ENCODE measurements at places on chromosomes 6 and 20.
A peak's percentile ranks its signal among the peaks of the same experiment; 100 is the strongest.

- no peak for DNase-seq
These were observed 12.9 kb downstream of the MAPK13 start for GRCh38 chr6:36142971-36143838.

GRCh38 chr6:23659125-23659524 lies 466.9 kb upstream of the NRSN1 start:
- peak; percentile 5 for DNase-seq

- DNase-seq = no peak
These were observed 20.1 kb downstream of the DIDO1 start for GRCh38 chr20:62906209-62906608.

DNA sequence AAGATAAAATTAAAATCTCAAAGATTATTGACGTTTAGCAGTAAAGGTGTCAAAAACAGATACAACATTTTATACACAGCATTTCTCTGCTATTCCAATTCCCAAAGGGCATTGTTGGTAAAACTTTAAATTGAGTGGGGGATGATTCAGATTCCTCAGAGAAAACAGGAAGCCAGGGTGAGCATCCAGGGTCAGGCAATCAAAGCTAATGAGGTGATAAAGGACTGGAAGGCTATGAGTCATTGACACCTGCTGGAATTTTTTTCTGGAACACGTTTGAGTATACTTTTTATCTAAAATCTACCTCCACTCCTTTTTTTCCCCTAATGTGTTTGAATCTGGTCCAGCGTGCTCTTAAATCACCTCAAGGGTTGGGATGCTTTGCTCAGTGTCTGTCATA lies 52.2 kb downstream of the FKBP1C start:
- DNase-seq = no peak

GRCh38 chr20:11255860-11256259 lies 582.1 kb upstream of the JAG1 start:
- no peak for DNase-seq

GRCh38 chr6:159919011-159919511 lies 28.3 kb downstream of the MAS1 start:
- no peak for DNase-seq

- DNase-seq = peak; percentile 67
These were observed at the start of gene DCBLD1 for GRCh38 chr6:117482240-117483003. TSS of gene DCBLD1 (plus strand) at chr6:117482674. CDS start at chr6:117482782, 108 bp downstream.

GRCh38 chr6:114170958-114171387 lies 171.8 kb downstream of the HS3ST5 start:
- DNase-seq = no peak

- no peak for DNase-seq
These were observed 8.1 kb upstream of the EEF1A1 start for GRCh38 chr6:73528897-73529296.

DNA sequence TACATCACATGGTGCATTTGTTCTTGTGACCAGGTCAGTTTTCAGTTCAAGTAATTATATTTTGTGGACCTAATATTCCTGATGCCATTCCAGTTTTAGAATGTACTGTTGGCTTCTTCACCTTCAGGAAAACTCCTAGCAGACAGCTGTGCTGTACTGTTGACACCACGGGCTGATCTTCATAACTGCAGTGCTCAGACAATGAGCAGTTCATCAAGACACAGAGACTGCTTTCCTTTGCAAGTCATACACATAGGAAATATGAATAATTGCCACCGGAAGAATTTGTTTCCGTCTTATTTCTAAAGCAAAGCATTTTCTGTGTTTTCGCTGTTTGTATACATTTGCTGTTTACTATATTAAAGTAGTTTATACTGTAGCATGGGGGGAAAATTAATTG lies 89.8 kb downstream of the C6orf118 start:
- no peak for DNase-seq

DNA sequence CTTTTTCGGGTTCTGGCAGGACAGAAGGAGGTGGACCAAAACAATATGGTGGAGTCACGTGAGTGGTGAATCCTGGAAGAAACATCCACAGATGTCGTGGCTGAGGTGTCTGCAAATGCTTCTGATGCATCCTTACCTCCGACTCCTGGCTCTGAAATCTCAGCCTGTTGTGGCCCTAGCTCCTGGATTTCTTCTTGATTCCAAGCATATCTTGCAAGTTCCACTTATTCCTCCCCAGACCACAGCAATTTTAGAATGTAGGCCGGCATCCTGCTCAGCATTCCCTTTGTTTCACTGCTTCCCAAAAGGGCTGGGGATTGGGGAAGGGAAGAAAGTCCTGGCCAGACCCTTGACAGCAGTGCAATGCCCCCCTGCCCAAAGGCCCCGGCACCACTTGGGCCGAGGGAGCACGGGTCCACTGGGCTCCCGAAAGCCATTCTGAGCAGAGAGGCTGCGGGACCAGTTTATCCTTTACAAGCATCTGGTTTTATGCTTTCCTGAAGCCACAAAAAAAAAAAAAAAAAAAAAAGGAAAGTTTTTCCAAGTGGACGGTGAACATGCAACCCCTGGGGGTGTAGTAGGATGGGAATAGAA lies 200.9 kb upstream of the RNF24 start:
- DNase-seq = no peak

- DNase-seq = no peak
These were observed 520.2 kb downstream of the DOK5 start for GRCh38 chr20:54995553-54995952.

DNA sequence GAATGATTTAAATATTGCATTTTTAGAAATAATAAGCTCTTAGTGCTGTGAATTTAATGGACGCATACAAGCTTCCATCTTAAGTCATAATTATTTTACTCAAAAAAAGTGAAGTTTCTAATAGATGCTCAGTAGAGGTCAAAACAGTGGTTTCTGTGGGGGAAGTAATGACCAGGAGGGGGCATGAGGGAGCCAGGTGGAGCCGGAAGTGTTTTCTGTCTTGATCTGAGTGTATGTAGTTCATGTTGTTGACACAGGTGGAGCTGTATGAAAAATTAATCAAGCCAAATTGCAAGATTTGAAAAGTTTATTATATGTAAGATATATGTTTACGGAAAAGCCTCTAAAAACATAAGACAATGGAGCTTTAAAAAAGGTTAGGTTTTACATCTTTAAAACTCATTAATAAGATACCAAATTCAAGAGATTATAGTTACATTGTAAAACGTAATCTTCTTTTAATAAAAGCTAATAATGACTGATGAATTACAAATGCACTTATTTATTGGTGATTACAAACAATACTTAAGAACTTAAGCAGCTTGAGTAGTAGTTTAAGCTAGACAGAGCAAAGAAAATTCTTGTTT lies 68.0 kb downstream of the PLAGL1 start:
- DNase-seq = no peak

- DNase-seq = no peak
These were observed 270.0 kb downstream of the CDH26 start for GRCh38 chr20:60228255-60228654.

- DNase-seq = no peak
These were observed 31.9 kb upstream of the ANKEF1 start for GRCh38 chr20:10002866-10003265.

GRCh38 chr6:167996424-167997199 lies 859 bp upstream of the KIF25 start:
- no peak for DNase-seq

DNA sequence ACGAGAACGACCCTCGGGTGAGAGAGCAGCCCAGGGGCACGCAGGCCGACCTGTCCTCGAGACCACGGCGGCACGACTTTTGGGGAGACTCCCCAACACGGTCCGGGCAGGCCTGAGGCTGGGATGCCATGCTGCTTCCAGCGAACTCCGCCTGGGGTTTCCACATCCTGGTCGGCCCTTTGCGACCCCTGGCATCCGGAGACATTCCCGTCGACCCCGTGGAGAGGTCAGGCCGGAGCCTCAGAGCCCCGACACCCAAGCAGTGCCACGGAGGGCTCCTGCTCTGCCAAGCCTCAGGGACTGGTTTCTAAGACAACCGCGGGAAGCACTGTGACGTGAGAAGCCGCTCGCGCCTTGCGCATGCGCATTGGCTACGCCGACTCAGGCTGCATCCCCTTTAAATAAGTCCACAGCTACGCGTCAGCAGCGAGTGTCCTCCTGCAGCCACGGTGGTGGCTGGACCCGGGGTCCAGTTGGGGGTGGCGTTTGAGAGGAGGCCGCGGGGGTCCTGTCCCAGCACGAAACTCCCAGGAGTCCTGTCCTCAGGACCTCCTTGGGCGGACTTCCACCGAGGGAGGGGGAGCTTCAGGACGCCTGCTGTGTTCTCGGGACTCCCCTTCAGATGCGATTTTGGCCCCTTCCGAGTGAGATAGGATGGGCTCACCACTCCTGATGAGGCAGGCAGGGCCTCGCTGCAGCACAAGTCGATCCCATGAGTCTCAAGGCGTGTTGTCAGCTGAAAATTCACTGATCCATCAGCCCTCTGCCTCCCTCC lies 1089.3 kb upstream of the DEFB115 start:
- no peak for DNase-seq

GRCh38 chr6:19988555-19988954 lies 151.4 kb downstream of the ID4 start:
- no peak for DNase-seq

Measured in C1 segment of cervical spinal cord (tissue), 14 donors.